Umbilical cord (tissue), 2 donors: ENCODE measurements at places on chromosomes 2 and 18.

DNA sequence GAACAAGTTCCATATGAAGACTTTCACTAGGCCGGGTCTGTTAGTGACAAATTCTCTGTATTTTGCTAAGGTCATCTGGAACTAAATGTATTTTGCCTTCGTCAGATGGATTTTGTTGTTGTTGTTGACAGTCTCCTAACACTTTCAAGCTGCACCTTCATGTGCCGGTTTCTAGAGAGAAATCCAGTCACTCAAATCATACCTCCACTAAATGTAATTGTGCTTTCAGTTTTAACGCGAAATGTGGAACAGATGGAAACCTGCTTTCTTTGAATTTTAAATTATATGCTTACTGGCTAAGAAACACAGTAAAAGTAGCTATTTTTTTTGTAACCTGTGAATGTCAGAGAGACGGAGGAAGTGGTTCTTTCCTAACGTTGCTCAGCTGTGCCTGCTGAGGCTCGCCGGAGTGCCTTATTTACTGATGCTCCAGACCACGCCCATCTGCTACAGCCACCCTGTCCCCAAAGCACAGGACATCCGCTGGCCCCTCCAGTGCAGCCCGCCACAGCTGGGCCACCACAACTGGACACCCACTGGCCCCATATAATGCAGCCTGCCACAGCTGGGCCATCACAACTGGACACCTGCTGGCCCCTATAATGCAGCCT is 134.7 kb downstream of the PXDN start:
- DNase-seq: no peak

- no peak for DNase-seq
Observed at GRCh38 chr2:110637093-110637492, 40.8 kb downstream of the BUB1 start.

DNA sequence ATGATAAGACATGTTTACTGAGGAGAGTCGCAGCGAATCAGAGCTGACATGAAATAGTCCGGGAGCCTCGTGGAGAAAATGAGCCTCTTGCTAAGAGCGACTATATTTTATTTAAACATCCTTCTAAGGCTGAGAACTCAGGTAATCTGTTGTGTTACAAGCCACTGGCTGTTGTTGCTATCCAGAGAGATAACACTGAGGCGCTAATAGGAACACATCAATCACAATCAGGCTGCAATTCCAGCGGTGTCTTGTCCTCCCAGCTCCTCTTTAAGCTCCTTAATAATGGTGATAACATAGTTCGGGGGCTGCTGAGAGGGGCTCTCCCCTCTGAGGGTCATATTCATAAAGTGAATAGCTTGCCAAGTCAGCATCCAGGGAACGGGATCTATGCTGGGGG is 95.1 kb downstream of the INSIG2 start:
- DNase-seq: no peak

DNA sequence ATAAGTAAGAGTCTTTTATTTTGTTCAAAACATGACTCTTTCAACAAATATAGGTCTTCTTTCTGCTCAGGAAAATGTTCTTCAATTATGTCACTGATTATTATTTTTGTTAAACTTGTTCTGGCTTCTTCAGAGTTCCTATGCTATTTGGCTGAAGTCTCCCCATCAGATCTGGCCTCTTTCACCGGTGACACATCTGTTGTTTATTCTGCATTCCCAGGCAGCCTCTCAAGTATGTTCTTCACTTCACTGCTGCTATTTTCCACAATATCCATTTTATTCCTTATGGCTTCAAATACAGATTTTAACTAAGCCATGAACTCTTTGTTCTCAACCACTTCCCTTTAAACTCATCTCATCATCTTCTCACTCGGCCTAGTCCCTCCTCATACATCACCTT is 45.7 kb downstream of the HDAC4 start:
- DNase-seq: peak; percentile 37

GRCh38 chr2:206693399-206694137 is 24.6 kb downstream of the DYTN start:
- peak; percentile 57 for DNase-seq

- DNase-seq: peak; percentile 94
Observed at GRCh38 chr18:22683196-22683676, 249.9 kb upstream of the RBBP8 start.

GRCh38 chr2:6410313-6410712 is 455.4 kb downstream of the CMPK2 start:
- no peak for DNase-seq

GRCh38 chr2:119468154-119468955 is 36.7 kb downstream of the TMEM37 start:
- no peak for DNase-seq

- no peak for DNase-seq
Observed at GRCh38 chr2:10324095-10324832, 21.6 kb downstream of the HPCAL1 start.

GRCh38 chr2:85420536-85421259 is 2.2 kb downstream of the SH2D6 start:
- DNase-seq: peak; percentile 85

DNA sequence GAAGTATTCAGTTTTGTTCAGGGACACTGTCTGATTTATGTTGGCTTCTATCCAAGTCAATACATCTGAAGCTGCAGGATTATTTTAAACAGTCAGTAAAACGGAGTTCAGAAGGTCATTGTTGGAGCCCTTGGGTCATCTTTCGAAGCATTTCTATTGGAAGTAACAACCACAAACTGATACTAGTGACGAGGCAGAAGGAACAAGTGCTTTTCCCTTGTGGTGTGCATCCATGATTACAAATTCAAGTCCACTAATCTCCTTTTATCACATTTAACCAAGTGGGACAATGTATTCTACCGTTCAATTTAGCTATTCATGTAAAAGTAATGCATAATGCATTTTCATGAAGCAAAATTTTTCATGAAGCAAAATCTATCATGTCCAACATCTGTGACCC is 76.9 kb downstream of the CD226 start:
- DNase-seq: no peak

DNA sequence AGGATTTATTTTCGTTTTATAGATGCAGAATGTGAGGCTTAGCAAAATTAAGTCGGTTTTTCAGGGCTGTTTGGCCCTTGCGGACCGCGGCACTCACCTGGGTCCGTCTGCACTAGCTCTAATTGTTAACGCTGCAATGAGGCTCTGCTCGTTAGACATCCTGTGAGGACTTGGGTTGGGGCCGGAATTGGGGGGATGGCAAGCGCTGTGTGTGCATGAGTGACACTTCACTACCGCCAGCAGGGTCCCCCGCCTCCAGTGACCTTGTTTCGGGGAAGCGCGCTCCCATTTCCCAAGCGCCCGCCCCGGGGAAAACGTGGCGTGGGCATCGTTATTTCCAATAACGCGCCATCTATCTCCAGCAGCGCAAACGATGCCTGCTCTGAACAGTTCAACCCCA is 54.2 kb downstream of the KCNG2 start:
- DNase-seq: no peak

DNA sequence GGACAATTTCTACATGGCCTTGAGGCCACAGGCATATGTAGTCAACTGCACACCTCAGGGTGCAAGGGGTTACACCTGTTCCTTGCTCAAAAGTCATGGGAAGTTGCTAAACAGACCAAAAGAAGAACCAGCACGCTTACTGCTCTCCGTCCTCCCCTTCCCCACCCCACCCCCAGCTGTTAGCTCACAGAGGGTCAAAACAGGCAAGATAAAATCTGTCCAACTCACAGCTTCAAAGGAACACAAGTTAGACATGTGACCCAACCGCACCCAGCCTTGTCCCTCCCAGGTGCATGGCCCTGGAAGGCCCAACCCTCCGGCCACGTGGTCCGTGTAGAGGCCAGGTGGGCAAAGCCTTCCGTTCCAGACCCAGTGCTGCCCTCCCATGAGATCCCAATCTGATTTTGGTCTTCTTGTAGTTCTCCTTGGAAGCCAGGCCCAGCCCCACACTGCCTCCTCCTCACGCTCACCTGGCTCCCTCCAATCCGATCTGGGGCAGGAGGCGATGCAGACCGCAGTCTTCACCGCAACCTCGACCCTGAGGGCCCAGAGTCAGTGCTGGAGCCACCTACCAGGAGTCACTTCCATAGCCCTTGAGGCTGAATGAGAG is 14.5 kb upstream of the ASPRV1 start:
- no peak for DNase-seq

DNA sequence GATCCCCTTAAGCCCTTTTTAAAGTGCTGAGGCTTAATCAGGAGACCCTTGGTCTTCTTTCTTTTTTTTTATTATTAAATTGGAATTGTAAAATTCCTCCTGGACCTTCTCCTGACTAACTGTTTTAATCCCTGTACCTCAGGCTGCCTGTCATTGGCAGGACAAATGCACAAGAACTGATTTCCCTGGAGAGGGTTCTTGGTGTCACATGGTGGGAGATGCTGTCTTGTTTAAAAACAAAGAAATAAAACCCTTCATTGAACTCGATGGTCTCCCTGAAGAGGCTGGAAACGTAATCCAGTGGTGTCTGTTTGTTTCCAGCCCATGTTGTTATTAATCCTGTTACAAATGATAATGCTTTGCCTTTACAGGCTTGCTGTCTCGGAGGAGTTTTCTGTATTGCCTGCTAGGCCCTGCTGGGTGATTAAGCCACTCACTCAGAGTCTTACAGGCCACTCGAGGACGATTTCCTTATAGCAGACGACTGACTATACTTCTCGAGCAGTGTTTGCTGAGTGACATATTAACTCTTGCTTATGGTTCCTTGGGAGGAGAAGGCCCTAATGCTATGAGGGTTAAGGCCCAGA is 100.5 kb upstream of the MGAT5 start:
- no peak for DNase-seq

DNA sequence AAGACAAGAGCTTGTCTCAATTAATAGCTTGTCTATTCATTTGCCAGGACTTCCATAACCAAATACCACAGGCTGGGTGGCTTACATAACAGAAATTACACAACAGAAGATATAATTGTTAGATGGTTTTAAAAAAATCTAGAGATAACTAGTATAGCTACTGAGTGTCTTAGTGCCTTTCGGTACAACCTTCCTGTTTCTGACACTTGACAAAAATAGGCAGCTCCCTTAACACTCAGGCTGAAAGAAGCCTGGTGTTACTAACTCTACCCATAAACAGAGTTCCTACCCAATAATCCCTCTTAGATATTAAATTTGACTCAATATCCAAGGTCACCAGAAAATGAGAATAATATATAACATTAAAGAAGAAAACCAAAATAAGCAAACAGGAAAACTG is 129.7 kb downstream of the BARD1 start:
- no peak for DNase-seq

GRCh38 chr18:9782073-9782857 is 74.2 kb downstream of the RAB31 start:
- peak; percentile 78 for DNase-seq

DNA sequence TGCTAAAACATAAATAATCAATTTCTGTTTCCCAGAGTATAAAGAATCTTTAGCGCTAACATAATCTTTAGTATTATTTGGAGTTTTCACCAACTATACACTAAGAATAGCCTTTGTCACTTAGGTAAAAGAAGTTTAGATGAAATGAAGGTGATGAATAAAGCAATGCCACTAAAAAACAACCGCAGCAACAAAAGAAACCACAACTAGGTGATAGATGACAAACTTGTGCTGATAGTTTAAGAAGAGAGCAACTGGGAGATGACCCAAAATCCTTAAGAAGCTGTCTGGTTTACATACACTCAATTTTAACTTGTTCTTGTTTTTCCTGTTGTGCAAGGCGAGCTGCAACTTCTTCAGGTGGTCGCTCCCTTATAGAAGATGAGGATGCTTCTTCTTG is 24.8 kb downstream of the IMMT start:
- DNase-seq: no peak

DNA sequence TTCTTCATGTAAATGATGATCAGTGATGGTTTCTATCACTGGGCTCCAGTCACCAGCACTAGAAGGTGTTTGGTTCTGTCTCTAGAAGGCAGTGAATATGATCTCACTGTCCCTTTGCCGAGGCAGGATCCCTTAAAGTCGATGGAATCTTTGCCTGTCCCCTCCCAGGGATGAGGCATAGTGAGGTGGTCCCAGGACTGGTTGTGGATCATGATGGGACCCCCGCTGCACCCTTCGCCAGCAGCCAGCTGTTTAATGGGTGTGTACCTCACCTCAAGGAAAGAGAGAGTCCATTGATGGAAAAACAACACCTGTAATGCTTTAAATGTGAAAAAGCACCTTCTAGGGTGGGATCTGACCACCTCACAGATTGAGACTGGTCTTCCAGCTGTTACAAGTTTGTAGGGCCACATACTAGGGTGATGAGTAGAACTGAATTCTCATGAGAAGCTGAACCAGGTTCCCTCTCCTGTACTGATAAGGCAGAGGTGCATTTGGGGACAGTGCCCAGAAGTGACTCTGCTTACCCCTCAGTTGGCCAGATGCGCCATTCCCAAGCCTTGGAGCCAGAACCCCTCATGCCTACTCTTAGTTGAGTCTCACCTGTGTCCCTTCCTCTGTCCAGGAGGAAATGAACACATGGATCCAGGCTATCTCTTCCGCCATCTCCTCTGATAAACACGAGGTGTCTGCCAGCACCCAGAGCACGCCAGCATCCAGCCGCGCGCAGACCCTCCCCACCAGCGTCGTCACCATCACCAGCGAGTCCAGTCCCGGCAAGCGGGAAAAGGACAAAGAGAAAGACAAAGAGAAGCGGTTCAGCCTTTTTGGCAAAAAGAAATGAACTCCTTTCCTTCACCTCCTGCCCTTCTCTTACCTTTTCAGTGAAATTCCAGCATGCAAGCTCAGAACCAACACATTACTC is 55.5 kb upstream of the EML6 start:
- no peak for DNase-seq

DNA sequence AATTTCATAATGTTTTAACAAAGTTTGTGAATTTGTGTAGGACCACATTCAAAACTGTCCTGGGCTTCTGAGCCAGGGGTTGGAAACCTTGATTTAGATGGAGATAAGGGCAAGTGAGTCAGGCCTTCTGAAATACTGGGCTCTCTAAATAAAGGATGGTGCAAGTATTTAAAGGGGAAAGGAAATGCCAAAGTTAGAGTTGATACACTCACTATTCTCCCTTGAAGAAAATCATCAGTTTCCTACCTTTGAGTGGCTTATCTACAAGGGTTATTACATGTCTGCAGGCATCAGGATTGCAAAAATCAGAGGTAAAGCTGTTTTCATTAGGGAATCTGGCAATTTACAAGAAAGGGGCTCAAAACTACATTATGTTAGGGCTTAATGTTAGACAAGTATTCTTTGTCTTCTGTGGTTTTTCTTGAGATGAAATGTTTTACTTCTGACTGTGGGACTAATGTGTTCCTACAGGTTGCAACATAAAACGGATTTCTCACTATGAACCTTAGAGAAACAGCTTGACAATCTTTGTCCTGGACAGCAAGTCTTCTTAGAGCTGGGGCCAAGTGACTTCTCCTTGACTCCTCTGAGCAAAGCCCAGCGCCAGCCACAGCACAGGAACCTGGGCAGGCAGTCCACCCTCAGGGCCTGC is 31.1 kb downstream of the RNU4ATAC start:
- no peak for DNase-seq

- DNase-seq: no peak
Observed at GRCh38 chr2:74447230-74447999, 5.7 kb upstream of the RTKN start.

- no peak for DNase-seq
Observed at GRCh38 chr2:179538406-179539123, 273.9 kb upstream of the SESTD1 start.

GRCh38 chr2:224444783-224445182 is 42.9 kb upstream of the FAM124B start:
- DNase-seq: no peak

GRCh38 chr2:197784956-197785941 is at the start of gene BOLL:
Gene BOLL, minus strand, starts transcription at chr2:197785319. Its CDS starts 3,469 bp downstream, at chr2:197781850.
- no peak for DNase-seq
